ENCODE measurements at places on chromosomes 3 and 15.

DNA sequence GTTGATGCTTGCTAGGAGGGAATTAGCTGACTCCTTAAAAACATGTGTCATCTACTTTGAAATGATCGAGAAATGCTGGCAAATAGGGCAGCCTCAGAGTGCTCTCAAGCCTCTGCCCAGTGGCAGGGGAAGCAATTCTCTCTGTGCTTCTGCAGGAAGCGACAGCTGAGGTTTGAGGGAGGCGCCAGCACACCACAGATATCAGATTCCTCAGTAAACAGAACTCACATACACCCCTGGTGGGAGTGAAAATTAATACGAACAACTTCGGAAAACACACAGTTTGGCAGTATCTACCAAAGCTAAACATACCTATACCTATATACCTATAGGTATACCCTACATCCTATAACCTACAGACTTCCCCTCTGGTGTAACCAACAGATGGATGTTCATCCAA lies 61.3 kb downstream of the NSMCE3 start:
- DNase-seq: no peak

DNA sequence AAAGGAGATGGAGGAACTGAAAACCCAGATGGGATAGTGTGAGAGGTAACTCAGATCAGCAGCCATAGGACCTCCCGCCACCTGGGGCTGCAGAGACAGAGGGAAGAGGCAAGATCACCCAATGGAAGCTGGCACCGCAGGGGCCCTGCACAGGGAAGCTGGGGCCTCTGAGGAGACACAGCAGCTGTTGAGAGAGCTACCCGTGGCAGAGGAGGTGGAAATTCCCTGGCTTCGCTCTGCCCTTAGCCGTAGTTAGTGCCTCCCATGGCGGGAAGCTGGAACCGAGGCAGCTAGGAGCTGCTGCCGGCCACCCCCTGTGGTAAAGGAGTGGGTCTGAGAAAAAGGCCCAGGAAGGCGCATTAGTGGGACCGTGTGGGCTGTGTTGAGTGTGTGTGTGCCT lies 18.0 kb upstream of the PLXNA1 start:
- no peak for DNase-seq

- no peak for DNase-seq
These were observed 30.0 kb upstream of the XYLB start for GRCh38 chr3:38316356-38317191.

DNA sequence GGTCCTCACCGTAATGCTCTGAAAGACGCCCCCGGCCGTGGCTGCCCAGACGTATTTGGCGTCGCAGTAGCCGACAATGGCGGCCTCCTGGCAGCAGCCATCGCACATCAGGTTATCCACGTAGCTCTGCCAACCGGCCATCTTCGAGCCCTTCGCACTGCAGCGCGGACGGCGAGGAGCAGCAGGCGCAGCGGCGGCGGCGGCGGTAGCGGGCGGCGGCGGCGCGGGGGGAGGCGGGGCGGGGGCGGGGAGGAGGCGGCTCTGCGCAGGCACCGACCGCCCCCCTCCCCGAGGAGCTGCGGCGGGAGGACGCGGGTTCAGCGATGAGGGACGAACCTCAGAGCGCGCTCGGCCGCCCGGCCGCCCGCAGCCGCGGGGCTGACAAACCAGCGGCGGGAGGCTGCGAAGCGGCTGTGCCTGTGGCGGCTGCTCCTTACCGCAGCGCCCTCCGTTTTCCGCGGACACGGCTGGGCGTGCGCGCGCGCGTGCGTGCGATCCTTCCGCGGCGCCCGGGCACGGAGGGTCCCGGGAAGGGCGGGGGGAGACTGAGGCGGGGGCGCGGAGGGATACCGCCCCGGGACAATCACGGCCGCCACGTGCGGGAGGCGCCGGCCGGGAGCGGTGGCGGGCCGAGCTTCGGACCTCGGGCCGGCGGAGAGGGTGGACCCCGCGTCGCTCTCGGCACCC lies at the start of gene PFN2:
Gene PFN2 (minus strand): TSS at position 180 of the 687 bp plus-strand sequence. CDS start 39 bp downstream, at position 141.
- DNase-seq: peak; percentile 13

- no peak for DNase-seq
These were observed 100.8 kb downstream of the TPRG1 start for GRCh38 chr3:189272500-189273119.

DNA sequence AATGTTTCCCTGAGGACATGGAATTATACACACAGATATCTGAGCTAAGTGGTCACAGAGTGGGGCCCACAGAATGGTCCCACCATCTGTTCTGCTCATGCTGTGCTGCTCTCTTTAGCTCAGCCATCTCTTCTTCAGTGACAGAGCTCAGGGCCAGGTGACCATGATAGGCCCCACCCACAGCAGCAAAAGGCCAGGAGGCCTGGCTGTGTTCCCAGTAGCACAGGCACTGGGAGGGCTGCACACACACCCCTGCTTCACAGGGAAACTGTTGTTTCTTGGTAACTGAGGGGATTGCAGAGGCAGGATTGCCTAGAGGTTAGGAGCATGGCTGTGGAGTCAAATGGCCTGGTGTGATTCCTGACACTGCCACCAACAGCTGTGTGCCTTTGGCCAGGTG lies 4.8 kb upstream of the FBXW12 start:
- DNase-seq: no peak

DNA sequence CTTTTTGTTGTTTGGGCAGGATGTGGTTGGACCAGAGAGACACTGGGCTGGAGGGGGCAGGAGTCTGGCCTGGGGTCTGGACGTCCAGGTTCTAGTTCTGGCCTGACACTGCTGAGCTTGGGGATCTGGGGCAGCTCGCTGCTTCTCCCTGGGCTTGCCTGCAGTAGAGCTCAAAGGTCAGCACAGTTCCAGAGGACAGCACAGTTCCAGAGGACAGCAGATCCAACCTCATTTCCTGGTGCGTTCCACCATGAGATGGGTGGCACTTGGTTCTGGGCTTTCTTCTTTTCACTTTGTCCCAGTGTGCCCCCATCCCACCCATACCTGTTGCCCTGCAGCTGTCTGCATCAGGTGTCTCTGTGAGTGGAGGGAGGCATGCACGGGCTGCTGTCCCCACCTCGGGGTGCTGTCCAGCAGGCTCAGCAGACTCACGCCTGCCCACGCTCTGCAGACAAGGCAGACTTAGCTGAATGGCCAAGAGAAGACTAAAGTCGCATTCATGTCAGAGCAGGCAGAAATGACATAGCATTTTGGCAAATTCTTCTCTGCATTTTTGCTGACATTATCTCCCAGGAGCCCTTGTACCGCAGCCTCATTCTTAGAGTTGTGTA lies 16.7 kb downstream of the CACNA2D3 start:
- no peak for DNase-seq

GRCh38 chr15:64891561-64891960 lies 20.1 kb upstream of the ANKDD1A start:
- no peak for DNase-seq

DNA sequence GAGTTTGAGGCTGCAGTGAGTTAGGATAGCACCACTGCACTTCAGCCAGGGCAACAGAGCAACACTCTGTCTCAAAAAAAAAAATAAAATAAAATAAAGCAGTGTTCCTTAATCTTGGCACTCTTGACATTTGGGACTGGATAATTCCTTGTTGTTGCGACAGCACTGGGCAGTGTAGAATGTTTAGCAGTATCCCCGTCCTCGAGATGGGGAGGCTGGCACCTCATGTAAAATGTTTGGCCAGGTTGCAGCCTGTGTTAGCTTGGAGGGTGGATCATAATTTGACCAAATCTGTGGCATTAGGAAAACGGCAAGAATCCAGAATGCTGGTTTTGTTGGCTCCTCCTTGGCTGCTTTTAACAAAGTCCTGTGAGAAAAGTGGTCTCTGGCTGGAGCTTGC lies 47.0 kb downstream of the ZNF445 start:
- no peak for DNase-seq

DNA sequence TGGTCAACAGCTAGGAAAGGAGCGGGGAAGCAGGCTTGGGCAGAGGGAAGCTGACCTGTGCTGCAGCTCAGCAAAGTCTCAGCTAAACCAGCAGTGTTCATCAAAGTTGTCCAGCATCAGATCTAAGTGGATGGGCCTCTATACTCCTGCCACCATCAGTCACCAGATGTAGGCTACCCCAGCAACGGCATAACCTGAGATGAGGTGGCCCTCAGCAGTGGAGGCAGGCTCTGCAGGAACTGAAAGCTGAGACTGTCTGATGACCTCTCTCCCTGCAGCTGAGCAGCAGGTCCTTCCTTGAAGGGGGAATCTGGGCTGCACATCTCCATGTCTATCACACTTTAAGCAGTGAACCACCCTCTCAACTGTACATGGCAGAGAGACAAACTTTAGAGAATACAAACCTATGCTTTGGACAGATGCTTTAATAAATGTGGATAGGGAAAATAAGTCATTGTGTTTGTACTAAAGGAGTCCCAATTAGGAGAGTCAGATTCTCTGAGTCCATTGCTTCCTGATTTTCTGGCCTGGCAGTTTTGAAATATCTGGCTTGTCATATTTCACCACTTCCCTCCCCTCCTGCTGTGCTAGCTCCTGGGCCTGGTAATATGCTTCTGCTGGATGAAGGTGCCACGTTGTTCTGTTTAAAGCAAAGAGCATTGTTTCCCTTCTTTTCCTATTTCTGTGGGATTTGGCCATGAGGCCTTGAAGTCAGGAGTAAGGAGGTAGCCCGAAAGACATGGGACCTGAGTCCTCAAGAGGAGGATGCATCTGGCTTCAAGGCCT lies 11.1 kb upstream of the PSTPIP1 start:
- DNase-seq: peak; percentile 66

DNA sequence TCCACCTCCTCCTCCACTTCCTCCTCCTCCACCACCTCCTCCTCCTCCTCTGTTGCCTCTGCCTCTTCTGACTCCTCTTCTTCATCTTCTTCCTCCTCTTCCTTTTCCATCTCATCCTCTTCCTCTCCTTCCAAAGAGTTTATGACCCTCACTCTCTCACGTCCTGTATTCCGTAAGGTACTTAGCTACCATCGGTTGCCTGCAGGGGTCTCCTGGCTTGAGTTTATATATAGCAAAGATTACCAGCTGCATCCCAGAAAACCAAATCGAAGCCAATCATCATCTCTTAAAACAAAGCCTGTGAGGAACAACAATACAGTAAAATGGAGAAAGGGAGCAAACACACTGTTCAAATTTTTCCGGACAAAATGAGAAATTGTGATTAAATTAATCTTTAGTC lies 317.4 kb downstream of the C3orf38 start:
- DNase-seq: no peak

- DNase-seq: no peak
These were observed at the start of gene PAQR5 for GRCh38 chr15:69298697-69299441. Gene PAQR5, plus strand, starts transcription at chr15:69298912. Its CDS starts 61,169 bp downstream, at chr15:69360081.

DNA sequence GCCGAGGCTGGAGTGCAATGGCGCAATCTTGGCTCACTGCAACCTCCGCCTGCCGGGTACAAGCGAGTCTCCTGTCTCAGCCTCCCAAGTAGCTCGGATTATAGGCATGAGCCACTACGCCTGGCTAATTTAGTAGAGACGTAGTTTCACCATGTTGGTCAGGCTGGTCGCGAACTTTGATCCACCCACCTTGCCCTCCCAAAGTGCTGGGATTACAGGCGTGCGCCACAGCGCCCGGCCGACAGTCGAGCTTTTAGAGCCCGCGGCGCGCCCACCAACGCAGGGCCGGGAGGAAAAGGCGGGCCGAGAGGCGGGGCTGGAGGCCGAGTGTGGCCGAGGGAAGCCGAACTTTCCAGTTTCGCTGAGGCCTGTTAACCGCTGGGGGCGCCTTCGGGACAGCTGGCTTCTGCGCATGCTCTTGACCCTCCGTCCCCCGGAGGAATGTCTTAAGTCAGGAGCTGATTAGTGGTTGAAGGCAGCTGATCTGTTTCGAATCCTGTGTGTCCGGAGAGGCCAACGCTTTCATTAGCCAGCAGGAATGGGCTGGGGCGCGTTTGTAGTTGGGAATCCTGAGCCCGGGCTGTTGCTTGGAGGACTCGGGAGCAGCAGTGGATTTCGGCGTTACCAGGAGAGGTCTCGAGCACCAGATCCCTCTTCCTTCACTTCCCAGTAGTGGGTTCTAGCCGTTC lies 10.0 kb downstream of the RPLP1 start:
- DNase-seq: peak; percentile 94

DNA sequence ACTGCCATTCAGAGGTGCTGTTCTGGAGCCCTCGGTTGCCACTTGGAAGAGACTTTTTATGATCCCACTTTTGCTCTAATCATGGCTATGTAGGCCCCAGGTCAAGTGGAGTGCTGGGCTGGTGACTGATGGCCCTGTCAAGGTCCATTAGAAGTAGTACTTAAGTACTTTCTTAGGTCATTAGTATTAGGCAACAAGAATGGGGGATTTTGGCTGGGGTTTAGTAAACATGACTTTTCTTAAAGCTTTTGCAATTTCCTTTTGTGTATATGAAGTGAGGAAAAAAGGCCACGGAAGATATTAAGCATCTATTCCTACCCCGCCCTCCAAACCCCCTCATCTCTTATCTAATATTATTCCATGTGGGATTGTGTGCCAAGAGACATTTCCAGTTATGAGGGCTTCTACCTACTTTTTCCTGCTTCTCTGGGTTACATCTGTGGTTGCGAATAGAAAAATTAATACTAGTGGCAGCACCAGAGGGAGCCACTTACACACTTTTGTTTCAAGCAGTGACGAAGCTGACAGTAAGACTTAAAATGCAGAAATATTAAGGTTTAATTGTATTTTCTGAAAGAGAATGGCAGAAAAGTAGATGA lies 13.9 kb downstream of the NLGN1 start:
- no peak for DNase-seq

GRCh38 chr3:43372809-43373559 lies 86.6 kb downstream of the SNRK start:
- no peak for DNase-seq

- no peak for DNase-seq
These were observed 159.9 kb upstream of the MEIS2 start for GRCh38 chr15:37260255-37260654.

DNA sequence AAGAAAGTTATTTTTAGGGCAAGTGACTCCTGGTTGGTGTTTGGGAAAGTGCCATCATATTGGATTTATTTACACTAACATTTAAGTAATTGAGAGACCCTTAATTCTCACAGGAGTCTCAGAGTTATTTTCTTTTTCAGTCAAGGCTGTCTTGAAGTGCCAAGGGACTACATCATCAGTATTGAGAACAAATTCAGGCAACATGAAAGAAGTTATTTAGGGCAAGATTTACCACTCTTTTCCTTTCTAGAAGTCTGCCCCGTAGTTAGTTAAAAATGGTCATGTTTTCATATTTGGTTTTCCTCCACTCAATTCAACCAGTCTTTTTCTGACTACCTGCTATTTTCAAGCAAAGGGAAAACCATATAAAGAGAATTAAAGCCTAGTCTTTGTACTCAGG lies 6.1 kb downstream of the B4GALT4 start:
- no peak for DNase-seq

DNA sequence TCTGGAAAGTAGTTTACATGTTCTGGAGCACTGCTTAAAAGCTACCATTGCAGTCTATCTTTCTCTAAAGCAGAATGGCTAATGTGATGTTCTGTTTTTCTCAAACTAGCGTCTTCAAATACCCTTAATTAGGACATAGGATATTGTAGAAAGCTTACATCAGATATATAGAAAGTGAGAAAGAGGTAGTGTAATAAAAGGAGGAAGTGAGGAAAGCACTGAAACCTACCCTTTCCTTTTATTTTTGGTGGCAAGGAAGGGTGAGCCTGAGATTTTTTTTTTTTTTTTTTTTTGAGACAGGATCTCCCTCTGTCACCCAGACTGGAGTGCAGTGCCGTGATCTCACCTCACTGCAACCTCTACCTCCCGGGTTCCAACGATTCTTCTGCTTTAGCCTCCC lies 9.4 kb downstream of the SENP2 start:
- DNase-seq: peak; percentile 77
